ENCODE measurements at places on chromosomes 11 and 22.
A peak's percentile ranks its signal among the peaks of the same experiment; 100 is the strongest.

DNA sequence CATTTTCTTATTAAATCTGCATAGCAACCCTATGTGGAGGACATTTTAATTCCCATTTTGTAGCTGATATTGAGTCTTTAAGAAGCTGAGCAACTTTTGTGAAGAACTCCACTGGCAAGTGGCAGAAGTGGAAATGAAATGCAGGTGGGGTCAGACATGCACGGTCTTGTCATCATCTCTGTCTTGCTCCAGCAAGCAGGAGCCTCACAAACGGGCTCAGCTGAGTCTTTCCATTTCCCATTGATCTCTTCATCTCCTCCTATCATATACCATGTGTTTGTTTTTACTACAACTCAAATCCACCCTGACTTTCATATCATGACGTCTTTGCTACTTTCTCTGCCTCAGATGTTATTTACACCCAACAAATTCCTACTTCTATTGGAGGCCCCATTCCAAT, 97.9 kb upstream of the TENM4 start:
- DNase-seq, result no peak

DNA sequence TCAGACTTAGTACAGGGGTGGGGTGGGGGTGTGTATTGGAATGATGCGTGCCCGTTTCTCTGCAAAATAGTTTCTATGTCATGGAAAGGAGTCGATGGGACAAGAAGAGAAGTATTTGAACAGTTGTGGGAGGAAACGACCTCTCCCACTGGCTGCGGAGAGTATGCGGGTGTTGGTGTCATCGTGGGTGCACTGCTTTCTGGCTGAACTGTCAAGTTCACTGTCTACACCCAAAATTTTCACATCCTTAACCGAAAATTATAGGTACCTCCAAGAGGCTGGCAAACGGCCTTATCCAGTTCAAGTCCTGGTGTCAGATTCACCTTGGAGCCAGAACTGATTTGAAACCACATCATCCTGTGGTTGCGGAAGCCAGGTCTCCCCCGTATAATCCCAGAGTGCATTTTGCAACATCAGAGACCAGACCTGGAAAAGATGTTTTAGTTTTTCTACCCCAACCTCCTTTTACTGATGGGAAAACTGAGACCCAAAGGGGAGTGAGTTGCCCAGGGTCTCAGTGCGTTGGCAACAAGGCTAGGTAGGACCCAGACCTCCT, 497 bp upstream of the SSRP1 start:
- no peak for DNase-seq

GRCh38 chr11:122516686-122517085, 138.8 kb upstream of the UBASH3B start:
- DNase-seq, result no peak

DNA sequence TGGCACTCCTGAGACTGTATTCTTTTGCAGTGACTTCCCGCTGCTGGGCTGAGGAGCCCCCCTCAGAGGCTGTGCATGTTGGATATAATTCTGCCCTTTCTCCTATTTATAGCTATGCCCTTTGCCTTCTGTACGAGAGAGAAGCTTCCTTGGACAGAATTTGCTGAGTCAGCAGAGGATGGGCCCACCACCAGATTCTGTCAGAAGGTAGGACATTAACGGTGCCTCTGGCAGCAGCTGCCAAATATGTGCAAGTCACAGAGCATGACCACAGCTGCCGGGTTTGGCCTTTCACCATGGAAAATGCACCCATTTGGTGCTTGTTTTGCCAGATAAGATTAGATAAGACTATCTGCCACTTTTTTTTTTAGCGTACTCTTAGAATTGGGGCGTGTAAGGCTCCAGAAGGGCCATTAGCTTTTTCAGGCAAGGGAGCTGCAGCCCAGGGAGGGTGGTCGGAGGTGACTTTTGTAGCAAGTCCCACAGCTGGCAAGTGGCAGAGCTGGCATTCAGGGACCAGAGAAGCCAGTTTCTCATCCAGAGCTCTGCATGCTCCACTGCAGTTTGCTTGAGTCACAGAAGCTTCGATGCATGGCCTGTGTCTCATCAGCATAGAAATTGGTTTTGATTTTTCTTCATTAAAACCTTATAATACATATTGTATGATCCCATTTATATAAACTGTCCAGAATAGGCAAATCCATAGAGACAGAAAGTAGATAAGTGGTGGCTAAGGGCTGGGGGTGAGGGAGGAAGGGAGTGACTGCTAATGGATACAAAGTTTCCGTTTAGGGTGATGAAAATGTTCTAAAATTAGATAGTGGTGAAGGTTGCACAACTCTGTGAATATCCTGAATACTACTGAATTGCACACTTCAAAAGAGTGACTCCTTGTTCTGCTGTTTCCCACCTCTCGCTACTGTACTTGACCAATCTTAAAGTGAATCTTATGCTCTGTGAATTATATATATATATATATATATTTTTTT, 15.8 kb downstream of the UPB1 start:
- DNase-seq, result no peak

GRCh38 chr11:96126917-96127595, 203.1 kb upstream of the MTMR2 start:
- DNase-seq, result no peak

GRCh38 chr22:49674479-49675050, 153.1 kb downstream of the BRD1 start:
- DNase-seq, result no peak

DNA sequence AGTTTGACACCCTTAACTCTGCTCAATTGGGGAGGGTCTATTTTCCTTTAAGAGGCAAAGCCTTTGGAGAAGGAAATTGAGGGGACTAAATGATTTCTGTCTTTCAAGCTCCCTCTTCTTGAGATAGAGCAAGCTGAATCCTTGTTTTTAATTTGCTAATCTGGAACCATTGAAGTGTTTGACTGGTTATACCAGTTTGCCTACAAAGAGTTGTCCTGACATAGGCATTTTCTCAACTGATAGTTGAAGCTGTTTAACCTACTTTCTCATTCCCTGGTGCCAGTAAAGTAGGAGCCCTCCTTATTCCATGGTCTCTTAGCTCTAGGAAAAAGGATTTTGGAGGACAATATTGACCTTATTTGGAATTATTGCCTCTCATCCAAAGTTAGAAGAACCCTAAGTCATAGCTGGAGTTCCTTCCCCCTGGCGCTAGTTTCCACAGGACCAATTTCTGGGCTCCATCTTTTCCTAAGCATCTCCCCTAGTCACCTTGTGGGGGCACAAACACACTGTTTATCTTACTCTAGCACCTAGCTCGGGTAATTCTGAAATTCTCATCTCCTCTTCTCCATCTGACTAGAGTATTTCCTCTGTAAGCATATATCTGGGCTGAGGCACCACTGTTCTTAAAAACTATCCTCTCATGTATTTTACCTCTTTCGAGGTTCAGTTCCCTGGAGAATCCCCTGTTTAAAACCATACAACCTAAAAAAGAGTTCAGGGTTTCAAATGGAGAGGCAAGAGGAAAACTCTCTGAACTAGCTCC, 7.4 kb downstream of the ZDHHC5 start:
- DNase-seq, result no peak

DNA sequence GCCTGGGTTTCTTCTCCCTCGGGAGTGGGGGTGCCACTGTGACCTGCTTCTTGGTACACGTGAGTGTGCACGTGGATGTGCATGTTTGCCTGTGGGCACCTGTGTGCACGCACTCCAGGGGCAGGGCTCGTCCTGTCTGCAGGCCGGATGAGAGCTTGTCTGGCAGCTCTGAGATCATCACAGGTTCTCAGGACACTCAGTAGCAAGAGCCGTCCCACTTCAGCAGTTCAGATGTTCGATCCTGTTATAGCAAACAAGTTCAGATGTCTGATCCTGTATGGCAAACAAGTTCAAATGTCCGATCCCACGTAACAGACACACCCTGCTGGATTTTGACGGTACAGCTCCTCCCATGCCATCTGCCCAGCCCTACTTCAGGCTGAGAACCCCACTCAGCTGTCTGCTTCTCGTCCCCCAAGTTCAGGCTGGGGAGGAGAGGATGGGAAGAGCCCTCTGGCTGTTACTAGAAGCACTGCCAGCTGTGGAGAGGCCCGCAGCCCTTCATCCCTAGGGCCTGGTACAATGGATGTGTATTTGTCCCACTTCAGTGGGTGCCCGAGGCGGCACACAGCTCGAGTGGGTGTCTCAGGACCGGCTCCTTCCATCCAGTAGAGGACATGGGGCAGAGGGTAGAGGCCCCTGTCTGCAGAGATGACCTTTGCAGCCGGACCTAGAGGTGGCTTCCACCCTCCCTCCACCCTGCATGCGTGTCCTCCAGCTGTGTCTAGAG, 1126.9 kb downstream of the BRD1 start:
- DNase-seq, result no peak

DNA sequence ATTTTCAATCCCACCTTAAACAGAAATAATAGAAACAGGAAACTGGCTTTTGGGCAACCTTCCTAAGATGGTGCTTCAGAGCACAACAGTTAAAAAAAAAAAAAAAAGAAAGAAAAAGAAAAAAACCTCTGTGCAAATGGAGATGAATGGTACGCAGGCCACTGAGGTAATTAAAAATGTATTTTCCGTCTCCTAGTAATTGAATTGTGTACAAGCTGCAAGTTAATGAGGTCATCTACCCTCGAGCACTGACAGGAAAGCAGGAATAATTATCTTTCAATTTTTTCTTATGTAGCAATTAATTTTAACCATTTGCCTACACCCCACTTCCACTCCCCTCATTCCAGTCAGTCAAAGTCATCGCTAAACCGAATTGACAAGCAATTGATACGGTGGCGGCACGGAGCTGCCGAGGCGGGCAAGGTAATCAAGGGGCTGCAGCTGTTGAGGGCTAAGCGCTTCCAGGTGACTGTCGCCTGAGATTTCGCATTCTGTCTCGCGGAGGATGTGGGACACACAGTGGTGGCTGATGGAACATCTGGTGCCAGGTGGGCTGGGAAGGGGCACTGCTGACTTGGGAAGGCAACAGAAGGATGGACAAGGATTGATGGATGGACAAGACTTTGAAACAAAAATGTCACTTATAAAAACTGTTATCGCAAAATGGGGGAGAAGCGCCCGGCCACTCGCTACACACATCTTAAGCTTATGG, 109.4 kb downstream of the RCN1 start:
- DNase-seq, result no peak

- no peak for DNase-seq
Measured at GRCh38 chr11:84234011-84234410, 947.8 kb upstream of the CCDC90B start.

GRCh38 chr22:41057076-41057475, 35.3 kb upstream of the EP300 start:
- no peak for DNase-seq

DNA sequence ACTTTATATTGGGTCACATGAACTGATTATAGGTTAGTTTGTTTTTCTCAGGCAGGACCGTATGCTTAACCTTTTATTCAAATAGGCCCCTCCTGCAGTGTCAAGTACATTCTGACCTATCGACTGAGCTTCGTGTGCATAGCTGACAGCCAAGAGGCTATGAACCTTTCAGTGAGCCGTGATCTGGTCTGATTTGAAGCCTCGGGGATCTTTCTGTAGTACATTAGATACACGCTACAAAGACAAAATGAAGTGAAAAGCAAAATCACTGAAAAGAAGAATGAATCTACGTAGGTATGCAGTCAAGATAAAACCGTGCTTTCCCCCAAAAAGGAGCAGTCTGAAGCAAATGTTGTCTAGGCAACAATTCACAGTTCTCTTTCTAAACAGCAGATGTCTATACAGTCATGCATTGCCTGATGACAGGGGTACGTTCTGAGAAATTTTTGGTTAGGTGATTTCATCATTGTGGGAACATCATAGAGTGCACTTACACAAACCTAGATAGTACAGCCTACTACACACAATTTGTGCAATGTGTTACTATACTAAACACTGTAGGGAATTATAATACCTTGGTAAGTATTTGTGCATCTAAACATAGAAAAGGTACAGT, 18.1 kb downstream of the JHY start:
- DNase-seq, result no peak

GRCh38 chr11:46181843-46182424, 60.7 kb upstream of the PHF21A start:
- no peak for DNase-seq

DNA sequence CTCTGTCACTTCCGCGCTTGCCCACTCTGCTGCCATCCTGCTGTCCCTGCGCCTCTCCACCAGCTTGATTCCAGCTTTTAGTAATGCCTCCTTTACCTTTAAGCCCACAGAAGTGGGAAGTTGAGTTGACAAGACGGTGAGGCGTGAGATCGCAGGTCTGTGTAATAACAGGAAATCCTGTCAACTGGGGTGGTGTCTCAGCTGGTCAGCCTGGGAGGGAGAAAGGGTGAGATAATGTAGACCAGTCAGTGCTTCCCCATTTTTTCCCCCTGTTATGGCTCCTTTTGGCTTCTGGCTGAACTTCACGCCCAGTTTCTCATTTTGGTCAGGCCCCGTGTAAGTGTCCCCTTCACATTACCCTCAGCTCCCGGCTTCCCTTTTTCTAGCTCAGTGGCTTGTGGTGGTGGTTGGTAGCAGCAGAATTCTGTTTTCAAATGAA, 98.9 kb downstream of the TRAF6 start:
- DNase-seq, result no peak

GRCh38 chr22:17102297-17102667, 17.5 kb downstream of the IL17RA start:
- no peak for DNase-seq

- no peak for DNase-seq
Measured at GRCh38 chr22:46084943-46085827, 65.1 kb upstream of the PPARA start.

DNA sequence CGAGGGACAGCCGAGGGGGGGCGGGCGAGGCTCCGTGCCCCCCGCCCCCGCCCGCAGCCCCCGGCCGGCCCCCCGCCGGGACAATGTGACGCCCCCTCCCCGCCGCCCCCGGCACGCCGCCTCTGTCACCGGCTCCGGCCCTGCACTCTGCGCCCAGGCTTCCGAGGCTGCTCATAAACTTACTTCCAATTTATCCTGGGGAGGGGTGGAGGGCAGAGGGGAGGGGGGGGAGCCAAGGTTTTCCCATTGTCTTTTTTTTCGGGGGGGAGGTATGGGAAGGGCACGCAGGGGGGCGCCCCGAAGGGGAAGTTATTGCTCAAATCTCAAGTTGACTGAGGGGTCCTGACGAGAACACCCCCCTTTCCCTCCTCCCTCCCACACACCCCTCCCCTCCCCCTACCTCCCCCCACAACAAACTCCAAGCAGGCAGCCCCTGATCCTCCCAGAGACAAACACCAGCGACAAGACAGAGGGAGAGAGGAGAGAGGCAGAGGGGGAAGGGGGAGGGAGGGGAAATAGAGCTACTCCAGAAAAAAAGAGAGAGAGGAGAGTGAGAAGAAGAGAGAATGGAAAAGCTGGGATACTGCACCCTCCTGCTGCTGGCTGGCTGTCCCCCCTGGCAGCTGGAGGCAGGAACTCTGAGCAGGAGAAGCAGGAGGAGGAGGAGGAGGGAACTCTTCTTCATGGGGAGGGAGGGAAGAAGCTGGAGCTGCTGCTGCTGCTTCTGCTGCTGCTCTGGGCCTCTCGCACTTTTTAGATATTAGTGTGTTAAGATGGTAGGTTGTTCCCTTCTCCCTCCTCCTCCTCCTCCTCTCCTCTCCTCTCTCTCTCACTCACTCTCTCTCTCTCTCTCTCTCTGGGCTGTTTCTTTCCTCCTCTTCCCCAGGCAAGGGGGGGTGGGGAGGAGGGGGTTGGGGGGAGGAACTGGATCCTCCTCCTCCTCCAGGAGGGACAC, 631 bp downstream of the PHF21A start:
- peak; percentile 73 for DNase-seq

GRCh38 chr11:62832336-62833234, at the start of gene TEX54:
TSS of gene TEX54 (minus strand) at chr11:62832841.
- no peak for DNase-seq

- DNase-seq, result no peak
Measured at GRCh38 chr22:33853200-33854097, 66.8 kb downstream of the LARGE1 start.
